Activated CD4-positive, alpha-beta T cell treated with anti-CD3 and anti-CD28 coated beads, Interleukin-2, amount 10 ng/mL, durations not matched to agents 24 days and 14 days (primary cell): ENCODE measurements at places on chromosomes 5 and 9. TPM values are rescaled to one million over a fixed set of nuclear protein-coding genes. Genes with fewer than 3 reads are reported as not detected.

- no peak for DNase-seq
- H3K27me3 ChIP-seq = no peaks in the 10 kb centered on the region
- no peak overlapping the region for H3K4me3 ChIP-seq
- no peak overlapping the region for H3K27ac ChIP-seq
- peaks cover 1% of the 10 kb centered on the region for H3K36me3 ChIP-seq
Measured at GRCh38 chr5:52767217-52767743, 20.4 kb upstream of the ITGA1 start.

DNA sequence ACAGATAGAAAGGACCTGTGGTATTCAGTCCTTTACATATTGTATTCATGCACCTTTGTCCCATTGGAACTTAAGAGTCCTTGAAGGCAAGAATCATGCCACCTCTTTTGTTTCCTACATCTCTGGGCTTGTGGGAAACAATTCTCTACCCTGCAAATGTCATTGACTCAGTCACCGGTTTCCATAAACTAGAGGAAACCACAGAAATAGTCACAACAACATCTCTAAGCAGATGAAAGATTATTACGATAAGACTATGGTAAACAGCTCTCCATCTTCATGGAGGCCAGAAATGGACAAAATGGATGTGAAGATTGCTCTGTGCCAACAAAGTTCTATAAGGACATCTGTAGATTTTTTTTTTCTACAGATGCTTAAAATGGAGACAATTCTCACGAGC lies 165.5 kb downstream of the PIK3R1 start:
- peak overlapping the region; percentile 16 for H3K4me3 ChIP-seq
- peak overlapping the region; percentile 91 for H3K27ac ChIP-seq
- peak; percentile 76 for DNase-seq
- peaks cover 2% of the 10 kb centered on the region for H3K36me3 ChIP-seq
- peaks cover 76% of the 10 kb centered on the region for H3K4me1 ChIP-seq

DNA sequence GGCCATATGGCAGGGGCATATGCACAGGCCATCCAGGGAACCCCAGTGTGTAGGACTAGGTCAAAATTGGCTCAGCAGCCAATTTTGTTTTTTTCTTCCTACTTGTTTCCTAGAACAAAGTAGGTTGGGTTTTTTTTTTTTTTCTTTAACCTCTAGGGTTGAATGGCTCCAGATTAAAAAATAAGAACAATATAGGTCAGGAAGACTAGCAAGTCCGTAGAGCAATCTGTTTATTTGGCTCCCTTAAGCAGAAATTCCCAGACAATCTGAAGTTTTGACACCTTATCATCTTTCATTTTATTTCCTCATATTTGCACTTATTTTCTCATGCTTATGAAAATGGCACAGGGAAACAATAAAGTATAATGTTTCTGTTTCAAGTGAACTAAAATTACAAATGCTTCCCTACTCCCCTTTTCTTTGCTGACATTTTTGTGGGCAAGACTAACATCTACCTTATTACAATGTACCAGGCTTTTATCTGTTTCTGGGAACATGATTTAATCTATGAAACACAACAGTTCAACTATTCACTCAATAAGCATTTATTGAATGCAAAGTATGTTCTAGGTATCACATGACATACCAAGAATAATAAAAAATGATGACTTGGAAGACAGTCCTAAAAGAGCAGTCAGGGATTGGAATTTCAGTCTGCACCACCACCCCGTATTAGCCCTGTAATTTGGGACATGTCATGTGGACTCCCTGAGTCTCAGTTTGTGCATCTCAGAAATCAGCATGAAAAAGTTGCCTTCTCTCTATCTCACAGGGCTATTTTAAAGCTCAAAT lies 30.5 kb downstream of the TLR4 start:
- DNase-seq = no peak
- H3K27ac ChIP-seq = no peak overlapping the region
- H3K27me3 ChIP-seq = peaks cover 7% of the 10 kb centered on the region
- no peaks in the 10 kb centered on the region for H3K4me1 ChIP-seq

The NR4A3 gene
- 51.1 and 52.8 TPM in 2 replicates for total RNA-seq

The GCNT1 gene
- 7.0 and 9.8 TPM in 2 replicates for total RNA-seq

DNA sequence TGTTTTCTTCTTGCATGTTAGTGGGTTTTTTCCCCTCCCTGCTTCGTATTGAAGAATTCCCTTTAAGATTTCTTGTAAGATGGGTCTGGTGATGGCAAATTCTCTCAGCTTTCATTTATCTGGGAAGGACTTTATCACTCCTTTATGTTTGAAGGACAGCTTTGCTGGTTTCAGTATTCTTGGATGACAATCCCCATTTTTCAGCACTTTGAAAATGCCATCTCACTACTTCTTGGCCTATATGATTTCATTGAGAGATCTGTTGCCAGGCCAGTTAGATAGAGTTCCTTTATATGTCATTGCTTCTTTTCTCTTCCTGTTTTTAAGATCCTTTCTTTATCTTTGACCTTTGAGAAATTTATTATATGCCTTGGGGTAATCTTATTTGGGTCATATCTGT lies 106.3 kb downstream of the KDM4C start:
- DNase-seq = no peak
- H3K36me3 ChIP-seq = peaks cover 43% of the 10 kb centered on the region
- H3K4me1 ChIP-seq = peaks cover 4% of the 10 kb centered on the region
- H3K4me3 ChIP-seq = no peak overlapping the region
- peak overlapping the region; percentile 54 for H3K27ac ChIP-seq

GRCh38 chr5:135990528-135991255 lies 35.9 kb upstream of the LECT2 start:
- H3K4me1 ChIP-seq = no peaks in the 10 kb centered on the region
- no peaks in the 10 kb centered on the region for H3K36me3 ChIP-seq
- H3K4me3 ChIP-seq = no peak overlapping the region
- no peak for DNase-seq
- no peak overlapping the region for H3K27ac ChIP-seq

The FRMD3 gene
- 0.30 and 0.59 TPM in 2 replicates for total RNA-seq

GRCh38 chr5:80251636-80252035 lies 4.2 kb downstream of the SERINC5 start:
- peaks cover 25% of the 10 kb centered on the region for H3K36me3 ChIP-seq
- peak overlapping the region; percentile 48 for H3K4me3 ChIP-seq
- no peaks in the 10 kb centered on the region for H3K27me3 ChIP-seq
- H3K4me1 ChIP-seq = peaks cover 62% of the 10 kb centered on the region
- DNase-seq = no peak

DNA sequence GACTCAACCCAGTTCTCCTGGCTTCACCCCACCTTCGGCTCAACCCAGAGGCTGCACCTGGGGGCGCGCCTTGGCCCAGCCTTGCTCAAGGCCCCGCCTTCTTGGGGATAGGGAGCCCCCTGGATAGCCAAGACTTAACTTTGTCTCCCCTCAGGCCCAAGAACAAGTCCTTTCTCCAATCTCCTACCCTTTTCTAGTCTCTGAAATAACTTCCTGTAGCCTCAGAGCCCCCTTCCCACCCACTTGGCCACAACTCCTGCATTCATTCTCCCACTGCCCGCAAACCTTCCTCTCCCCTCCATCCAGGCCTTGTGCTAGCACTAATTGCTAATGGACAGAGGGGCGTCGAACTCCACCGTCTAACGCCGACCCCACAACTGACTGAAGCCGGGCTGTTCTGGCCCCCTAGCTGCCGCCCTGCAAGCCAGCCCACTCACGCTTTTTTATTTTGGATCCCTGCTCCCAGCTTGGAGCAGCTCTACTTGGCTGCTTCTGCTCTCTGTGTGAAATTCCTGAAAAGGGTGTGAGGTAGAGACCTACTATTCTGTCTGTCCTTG lies 579 bp upstream of the ASTN2 start:
- peaks cover 30% of the 10 kb centered on the region for H3K27me3 ChIP-seq
- no peaks in the 10 kb centered on the region for H3K36me3 ChIP-seq
- no peak overlapping the region for H3K27ac ChIP-seq
- no peaks in the 10 kb centered on the region for H3K4me1 ChIP-seq

GRCh38 chr5:160359816-160360215 lies 10.6 kb downstream of the C1QTNF2 start:
- no peak overlapping the region for H3K4me3 ChIP-seq
- no peak for DNase-seq
- H3K4me1 ChIP-seq = peaks cover 2% of the 10 kb centered on the region
- H3K36me3 ChIP-seq = no peaks in the 10 kb centered on the region

The UAP1L1 gene
- total RNA-seq = 17.1 and 19.1 TPM in 2 replicates

The SGTB gene
- 10.0 and 10.3 TPM in 2 replicates for total RNA-seq

DNA sequence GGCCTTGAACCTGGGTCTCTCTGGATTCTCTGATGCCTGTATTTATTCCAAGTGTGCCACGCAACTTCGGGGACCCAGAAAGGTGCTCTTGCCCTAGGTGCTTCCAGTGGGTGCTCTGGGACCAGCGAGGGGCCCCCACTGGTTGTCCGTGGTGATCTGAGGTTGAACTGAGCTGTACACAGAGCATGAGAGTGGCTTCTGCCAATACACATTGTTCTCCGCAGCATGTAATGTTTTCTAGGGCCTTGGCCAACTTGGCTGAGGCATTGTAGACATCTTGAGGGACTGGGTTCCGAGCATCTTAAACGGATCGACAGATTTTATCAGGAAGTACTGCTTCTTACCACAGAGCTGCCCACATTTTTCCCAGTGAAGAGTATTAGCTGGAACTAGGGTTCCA lies 117.9 kb downstream of the MTX3 start:
- no peaks in the 10 kb centered on the region for H3K36me3 ChIP-seq
- no peak overlapping the region for H3K27ac ChIP-seq
- no peak overlapping the region for H3K4me3 ChIP-seq
- no peaks in the 10 kb centered on the region for H3K4me1 ChIP-seq
- H3K27me3 ChIP-seq = peaks cover 1% of the 10 kb centered on the region

The BARX1 gene
- total RNA-seq = 0.50 and 0.61 TPM in 2 replicates

GRCh38 chr5:57566914-57567313 lies 84.3 kb upstream of the ACTBL2 start:
- H3K27ac ChIP-seq = no peak overlapping the region
- no peaks in the 10 kb centered on the region for H3K36me3 ChIP-seq

DNA sequence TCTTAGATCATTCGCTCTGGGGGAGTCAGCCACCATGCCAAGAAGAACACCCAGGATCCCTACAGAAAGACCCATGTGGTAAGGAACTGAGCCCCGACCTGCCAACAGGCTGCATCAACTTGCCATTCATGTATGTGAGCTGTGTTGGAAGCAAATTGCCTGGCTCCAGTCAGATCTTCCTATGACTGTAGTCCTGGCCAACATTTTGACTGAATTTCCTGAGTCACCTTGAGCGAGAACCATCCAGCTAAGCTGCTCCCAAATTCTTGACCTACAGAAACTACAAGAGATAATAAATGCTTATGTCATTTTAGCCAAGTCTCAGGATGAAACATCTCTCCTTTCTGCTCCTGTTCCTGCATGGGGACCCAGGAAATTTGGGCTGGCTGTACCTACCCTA lies 40.0 kb upstream of the SLC44A1 start:
- no peaks in the 10 kb centered on the region for H3K36me3 ChIP-seq
- H3K27me3 ChIP-seq = peaks cover 4% of the 10 kb centered on the region
- no peaks in the 10 kb centered on the region for H3K4me1 ChIP-seq
- no peak overlapping the region for H3K27ac ChIP-seq

The PROB1 gene
- 8.4 and 9.2 TPM in 2 replicates for total RNA-seq

- H3K4me3 ChIP-seq = no peak overlapping the region
- peaks cover 3% of the 10 kb centered on the region for H3K36me3 ChIP-seq
- DNase-seq = no peak
Measured at GRCh38 chr5:91224456-91224855, 158.7 kb downstream of the ARRDC3 start.

The HAPLN1 gene
- total RNA-seq = not detected in 2 replicates

- H3K27ac ChIP-seq = no peak overlapping the region
- no peak for DNase-seq
- H3K27me3 ChIP-seq = no peaks in the 10 kb centered on the region
- H3K4me3 ChIP-seq = no peak overlapping the region
Measured at GRCh38 chr5:53327811-53328334, 152.6 kb upstream of the FST start.

DNA sequence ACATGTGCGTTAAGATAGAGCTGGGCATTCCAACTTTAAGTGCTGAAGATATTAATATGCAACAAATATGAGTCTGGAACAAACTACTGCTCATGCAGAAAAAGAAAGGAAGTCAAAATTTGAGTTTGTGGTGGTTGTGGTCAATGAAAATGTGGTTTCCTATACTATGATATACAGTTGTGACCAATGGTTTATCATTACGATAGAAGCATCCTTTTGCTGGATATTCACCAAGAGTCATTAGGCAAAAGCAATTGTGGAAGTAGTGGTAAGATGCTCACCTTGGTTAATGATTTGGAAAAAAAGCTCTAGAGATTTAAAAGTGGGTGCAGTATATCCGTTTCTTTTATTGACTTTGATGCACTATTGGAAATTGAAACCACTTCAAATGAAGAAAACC lies 1007.0 kb downstream of the NR2F1-AS1 start:
- no peak overlapping the region for H3K4me3 ChIP-seq
- H3K27me3 ChIP-seq = no peaks in the 10 kb centered on the region
- no peak for DNase-seq
- H3K27ac ChIP-seq = no peak overlapping the region
- no peaks in the 10 kb centered on the region for H3K4me1 ChIP-seq
- H3K36me3 ChIP-seq = no peaks in the 10 kb centered on the region

The TMED9 gene
- total RNA-seq = 147 and 156 TPM in 2 replicates

DNA sequence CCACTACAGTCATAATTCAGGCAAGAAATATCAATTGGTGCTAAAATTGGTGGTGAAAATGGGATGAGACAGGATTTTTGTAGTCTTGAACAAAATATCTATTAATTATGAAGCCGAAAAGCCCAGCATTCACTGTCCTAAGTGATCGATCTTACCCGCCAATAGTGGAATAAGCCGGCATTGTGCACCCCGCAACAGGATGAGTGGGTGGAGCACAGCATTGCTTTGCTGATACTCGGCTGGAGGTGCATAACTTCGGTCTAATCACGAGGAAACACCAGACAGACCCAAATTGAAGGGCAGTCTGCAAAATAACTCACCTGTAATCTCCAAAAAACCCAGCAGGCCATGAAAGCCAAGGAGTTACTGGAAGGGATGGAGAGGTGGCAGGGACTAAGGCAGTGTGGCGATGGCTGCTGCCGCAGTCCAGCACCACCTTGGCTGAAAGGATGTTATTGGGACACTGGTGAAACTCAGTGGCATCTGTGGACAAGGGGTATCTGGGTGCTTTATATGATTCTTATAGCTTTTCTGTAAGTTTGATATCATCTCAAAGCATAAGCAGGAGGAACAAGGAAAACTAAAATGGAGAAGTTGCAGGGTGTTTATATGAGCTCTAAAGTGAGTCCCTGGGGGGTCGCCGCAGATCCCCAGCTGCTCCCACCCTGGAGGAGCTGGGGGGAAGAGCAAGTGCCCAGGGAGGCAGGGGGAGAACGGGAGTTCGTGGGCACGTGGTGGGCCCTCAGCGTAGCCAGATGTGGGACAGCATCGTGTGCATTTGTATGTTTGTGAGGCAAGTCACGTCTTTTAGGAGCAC lies 45.2 kb downstream of the AHRR start:
- DNase-seq = no peak
- H3K27ac ChIP-seq = peak overlapping the region; percentile 31
- peaks cover 39% of the 10 kb centered on the region for H3K36me3 ChIP-seq
- H3K4me1 ChIP-seq = peaks cover 28% of the 10 kb centered on the region
- H3K27me3 ChIP-seq = no peaks in the 10 kb centered on the region
- no peak overlapping the region for H3K4me3 ChIP-seq

GRCh38 chr5:74063821-74064220 lies 437.8 kb downstream of the ARHGEF28 start:
- H3K27ac ChIP-seq = no peak overlapping the region
- no peak for DNase-seq
- no peaks in the 10 kb centered on the region for H3K36me3 ChIP-seq
- H3K4me3 ChIP-seq = no peak overlapping the region
- H3K27me3 ChIP-seq = peaks cover 2% of the 10 kb centered on the region

- no peak overlapping the region for H3K27ac ChIP-seq
- no peaks in the 10 kb centered on the region for H3K27me3 ChIP-seq
- H3K4me1 ChIP-seq = no peaks in the 10 kb centered on the region
- no peak overlapping the region for H3K4me3 ChIP-seq
- DNase-seq = no peak
- no peaks in the 10 kb centered on the region for H3K36me3 ChIP-seq
Measured at GRCh38 chr5:60578315-60578714, 121.7 kb downstream of the DEPDC1B start.
